Stimulated activated CD8-positive, alpha-beta memory T cell treated with anti-CD3 and anti-CD28 coated beads, Interleukin-7, amount 100 ng/mL, for 48 hours (primary cell): ENCODE measurements at places on chromosomes 2 and 18.

GRCh38 chr2:96485751-96486651, 19.2 kb downstream of the NEURL3 start:
- DNase-seq = peak; percentile 63

GRCh38 chr2:164008752-164009151, 272.9 kb upstream of the FIGN start:
- no peak for DNase-seq

DNA sequence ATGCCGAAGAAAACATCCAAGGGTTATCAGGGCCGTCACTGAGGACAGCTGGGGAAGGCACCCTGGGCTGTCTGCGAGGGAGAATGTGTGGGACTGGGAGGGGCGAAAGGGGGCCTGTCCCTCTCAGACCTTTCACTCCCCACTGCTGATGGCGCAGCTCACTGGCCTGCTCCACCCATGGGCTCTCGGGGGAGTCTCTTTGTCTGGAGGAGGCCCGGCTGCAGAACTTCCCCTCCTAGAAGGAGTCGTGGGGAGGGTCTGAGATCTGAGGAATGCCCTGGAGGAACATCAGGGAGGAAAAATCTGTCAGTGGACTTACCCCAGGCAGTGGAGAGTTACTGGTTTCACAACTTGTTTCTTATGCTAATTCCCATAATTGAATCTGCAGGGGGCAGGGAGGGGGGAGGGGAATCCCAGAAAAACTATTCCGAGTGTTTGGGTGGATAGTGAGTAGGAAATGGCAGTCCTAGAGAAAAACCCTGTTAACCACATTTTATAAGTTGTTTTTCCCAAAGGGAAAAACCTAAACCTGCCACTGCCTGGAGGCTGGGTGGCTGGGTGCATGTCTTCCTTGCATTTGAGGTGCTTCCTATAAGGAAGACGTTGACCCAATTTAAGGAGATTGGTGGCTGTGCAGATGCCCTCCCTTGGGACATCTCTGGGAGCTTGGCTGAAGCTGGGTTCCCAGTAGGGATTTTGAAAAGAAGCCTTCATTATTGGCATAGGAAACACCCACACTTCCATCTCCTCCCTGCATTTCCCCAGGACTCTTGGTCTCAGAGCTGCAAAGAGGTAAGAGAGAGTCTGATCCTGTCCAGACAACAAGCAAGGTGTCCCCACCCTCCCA, 11.7 kb upstream of the SEMA4C start:
- no peak for DNase-seq

GRCh38 chr2:101199251-101199791, 48.1 kb upstream of the TBC1D8 start:
- DNase-seq = no peak

DNA sequence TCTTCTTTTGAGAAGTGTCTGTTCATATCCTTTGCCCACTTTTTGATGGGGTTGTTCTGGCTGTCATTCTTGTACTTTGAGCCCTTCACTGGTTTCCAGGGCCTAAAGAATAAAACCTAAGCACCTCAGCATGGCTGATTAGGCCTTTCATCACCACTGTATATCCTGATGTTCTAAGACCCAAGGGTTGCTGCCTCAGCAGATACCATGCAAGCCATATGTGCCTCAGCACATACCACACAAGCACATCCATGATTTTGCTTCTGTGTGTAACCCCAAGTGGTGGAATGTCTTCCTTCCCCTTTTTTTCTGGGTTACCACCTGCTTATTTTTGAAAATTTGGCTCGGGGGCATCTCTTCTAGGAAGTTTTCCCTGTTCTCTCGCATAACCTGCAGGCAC, 11.4 kb downstream of the RBKS start:
- DNase-seq = no peak

DNA sequence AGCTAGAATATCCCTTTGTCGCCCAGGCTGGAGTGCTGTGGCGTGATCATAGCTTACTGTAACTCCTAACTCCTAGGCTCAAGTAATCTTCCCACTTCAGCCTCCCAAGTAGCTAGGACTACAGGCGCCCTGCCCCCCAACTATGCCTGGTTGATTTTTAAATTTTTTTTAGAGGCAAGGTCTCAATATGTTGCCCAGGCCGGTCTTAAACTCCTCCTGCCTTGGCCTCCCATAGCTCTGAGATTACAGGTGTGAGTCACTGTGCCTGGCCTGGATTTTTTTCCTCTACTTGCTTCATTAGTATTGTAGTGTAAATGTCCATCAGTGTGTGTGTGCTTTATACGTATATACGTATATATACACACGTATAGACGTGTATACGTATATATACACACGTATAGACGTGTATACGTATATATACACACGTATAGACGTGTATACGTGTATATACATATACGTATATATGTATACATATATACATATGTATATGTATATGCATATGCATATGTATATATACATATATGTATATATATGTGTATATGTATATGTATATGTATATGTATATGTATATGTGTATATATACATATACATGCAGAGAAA, 124.4 kb downstream of the DIS3L2 start:
- DNase-seq = no peak

DNA sequence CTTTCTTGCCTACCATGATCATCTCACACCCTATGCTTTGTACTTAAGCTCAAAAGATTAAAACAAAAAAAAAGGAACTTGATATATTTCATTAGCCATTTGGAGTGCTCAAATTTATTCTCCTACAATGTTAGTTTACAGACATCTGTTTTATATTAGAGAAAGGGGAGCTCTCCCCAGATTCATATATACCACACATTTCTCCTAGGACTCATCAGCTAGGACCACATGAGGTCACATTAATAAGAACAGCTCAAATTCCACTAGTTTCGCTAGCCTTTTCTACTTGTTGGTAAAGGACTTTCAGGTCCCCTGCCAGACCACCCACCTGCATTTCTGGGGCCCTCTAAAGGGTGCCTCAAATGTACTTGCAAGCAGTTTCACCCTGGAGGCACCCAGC, 151.2 kb upstream of the MMADHC start:
- DNase-seq = no peak

GRCh38 chr2:240622531-240623235, 2.6 kb upstream of the GPR35 start:
- no peak for DNase-seq

- DNase-seq = no peak
These were observed 70.6 kb downstream of the SLC4A3 start for GRCh38 chr2:219697811-219698747.

DNA sequence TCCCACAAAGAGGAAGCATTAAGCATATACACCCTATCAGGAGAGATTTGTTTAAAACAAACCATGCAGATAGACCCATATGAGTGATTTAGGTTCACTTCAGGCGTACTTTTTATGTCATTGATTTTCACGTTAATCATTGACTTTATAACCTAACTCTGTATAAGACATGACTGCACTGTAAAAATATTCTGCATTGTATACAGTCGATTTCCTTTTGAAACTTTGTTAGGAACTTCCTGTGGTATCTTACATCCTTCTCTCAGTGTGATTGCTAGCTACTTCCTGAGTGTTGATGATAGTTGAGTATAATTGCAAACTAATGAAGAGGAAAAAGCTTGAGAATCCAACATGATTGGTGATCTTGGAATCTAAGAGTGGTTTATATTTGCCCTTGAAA, 69.4 kb downstream of the XIRP2 start:
- no peak for DNase-seq

GRCh38 chr2:109213646-109214433, 84.8 kb downstream of the SH3RF3 start:
- peak; percentile 79 for DNase-seq

- no peak for DNase-seq
These were observed 814.2 kb downstream of the LRP1B start for GRCh38 chr2:141316606-141317005.

GRCh38 chr2:235876099-235876679, 292.0 kb downstream of the GBX2 start:
- DNase-seq = no peak

DNA sequence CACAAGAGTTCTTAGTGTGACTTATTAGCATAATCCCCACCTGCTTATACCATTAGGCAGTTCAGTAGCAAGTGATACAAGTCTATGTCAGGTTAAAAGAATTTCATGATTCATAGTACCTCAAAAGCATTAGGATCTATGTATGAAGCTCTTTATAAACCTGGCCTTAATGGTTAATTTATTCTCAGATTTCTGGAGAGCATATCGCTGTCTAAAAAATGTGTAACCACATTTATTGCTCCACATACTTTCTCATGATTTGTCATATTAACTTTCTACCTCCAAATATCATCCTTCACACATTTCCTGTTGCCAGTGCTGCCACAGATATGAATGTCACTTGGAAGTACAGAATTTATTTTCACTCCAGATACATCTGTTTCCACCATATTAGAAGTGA, 332.8 kb upstream of the MAP2 start:
- no peak for DNase-seq

DNA sequence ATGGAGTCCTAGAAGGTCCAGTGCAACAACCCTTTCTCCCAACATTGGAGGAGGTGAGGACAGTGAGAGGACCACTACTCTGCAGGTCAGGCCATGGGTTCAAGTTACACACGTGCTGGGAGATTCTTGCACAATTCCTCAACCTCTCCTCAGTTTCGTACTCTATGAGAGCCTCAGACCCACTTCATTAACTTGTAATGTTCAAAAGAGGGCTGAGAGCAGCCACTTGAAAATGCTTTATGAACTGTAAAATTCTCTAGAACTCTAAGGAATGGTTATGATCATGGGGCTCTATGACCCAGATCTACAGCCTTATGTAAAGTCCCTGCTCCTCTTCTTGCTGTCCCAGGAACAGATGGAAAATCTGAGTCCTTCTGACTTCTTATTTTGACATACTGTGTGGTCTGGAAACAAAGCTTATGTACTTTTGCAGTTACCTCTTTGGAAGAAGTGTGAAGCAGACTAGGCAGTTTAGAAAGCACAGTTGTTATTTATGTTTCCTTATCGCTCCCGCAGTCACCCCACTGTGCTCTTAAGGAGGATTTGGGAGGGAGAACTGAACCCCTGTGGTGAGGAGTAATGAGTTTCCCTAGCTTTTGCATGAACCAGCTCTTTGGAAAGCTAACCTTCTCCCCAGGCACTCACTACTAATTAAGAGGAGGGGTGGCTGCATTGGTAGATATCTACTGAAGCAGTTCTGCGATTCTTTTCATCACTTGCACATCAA, 296.6 kb downstream of the LRRTM1 start:
- DNase-seq = no peak

DNA sequence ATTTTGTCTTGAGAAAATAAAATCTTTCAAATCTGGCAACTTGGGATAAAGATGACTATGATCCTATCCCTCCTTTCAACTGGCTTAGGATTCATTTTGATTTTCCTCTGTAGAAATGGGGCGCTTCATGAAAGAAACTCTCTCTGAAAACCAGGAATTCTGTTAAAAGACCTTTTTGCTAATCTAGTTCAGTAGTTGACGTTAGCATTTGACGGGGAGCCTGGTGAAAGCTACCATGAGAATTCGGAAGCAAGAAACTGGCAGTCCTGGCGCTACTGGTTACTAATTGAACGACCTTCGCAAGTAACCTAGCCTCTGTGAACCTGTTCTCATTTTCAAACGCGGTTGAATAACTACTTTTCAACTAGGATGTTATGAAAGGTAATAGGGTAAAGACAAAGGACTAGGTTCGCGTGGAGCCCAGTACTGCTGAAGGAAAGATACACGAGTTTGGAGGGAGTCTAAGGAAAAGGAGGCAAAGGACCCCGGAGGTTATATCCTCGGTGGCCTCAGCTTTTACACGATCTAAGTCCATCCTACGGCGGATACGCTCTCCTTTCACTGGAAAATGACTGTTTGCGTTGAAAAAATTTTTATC, 604 bp upstream of the STK11IP start:
- no peak for DNase-seq
